NCI-H510A (cell line): ENCODE measurements at places on chromosomes 2 and 18.

DNA sequence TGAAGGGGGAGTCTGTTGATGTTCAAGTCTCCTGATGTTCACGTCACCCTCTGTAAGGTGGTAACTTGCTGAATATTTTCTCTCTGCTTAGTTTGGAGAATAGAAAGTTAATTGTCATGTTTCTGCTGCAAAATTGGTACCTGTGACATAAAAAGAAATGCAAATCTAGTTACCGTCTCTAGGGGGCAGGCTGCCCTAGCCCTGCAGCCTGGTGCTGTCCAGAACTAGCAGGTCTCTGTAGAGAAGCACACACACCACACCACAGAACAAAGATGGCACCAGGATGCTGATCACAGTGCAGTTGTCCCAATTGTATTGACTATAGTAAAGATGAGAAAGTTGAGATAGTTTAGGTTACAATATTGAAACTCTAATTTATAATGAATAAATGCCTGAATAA is 47.0 kb downstream of the SLC9A4 start:
- no peak for DNase-seq

GRCh38 chr2:309148-309953 is 21.5 kb upstream of the ALKAL2 start:
- no peak for DNase-seq

DNA sequence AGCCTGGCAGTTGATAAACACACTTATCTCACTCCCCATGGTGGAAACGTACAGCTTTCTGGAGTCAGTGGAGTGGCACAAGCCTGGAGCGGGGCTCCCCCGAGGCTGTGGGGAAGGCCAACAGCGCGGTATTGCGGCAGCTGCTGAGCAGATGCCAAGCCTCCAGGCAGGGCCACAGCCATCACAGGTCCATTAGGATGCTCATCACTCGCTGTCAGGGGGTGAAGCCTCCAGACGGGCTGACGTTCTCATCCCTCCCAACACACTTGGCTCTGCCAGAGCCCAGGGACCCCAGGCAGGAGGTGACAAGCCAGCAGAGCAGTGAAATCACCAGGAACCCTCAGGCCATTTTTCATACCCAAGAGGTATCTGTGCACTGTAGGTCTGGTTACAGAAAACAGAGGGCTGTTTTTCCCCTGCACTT is 529.2 kb upstream of the KLHL29 start:
- peak; percentile 13 for DNase-seq

DNA sequence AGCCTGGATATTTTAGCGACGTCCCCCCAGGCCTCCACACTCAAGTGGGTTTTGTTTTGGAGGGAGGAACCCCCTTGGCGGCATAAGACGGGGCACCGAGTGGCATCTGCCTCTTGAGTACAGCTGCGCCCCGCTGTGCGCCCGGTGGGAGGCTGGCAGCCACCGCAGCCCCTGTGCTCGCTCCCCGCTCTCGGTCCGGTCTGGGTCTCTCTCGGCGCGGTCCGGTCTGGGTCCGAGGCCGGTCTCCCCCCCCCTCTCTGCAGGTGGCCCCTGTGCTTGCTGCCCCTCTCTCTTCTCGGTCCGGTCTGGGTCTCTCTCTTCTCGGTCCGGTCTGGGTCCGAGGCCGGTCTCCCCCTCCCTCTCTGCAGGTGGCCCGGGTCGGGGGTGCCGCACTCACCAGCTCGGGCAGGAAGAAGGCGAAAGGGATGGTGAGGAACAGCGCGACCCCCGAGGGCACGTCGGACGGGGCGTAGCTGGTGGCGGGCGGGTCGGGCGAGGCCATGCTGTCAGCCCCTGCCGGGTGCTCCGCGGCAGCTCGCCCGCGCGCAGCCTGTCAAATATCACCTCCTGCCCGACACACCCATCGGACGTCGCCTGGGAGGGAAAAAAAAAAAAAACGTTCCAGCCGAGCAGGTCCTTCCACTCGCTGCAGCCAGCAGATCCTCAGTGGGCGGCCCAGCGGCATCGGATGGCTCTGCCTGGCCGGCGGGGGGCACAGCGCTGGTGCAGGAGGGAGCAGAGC is at the start of gene MALL:
MALL (minus strand) TSS at position 532 of the 742 bp plus-strand sequence; CDS start at position 502, 30 bp downstream.
- DNase-seq: peak; percentile 64

DNA sequence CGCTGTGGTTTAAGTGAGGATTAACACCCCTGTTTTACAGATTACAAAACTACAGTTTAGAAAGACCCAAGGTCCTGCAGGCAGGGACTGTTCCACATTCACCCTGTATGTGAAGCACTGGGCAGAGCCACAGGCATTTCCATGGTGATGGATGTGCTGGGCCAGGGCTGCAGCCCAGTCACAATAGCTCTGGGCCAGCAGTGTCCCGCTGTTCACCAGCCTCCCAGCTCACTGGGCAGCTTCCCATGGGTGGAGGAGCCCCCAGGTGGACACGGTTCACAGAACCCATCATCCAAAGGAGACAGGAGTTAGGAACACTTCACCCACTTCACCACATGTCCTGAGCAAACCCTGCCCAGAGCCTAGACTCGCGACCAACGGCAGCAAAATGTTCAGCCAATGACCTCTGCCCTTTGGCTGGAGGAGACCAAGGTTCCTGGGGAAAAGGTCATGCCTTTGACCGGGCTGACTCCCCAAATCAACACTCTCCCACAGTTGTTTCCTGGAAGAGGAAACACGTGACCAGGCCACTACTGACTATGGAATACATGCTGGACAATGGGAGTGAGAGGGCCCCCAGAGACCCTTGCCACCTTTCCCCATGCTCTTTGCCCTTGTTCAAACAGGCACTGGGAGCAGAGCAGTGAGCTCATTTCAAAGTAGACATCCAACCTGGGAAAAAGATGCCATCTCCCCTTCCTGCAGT is 28.0 kb upstream of the SLC35F6 start:
- DNase-seq: no peak

- DNase-seq: no peak
These were observed 219.6 kb downstream of the CD226 start for GRCh38 chr18:69727912-69728572.

DNA sequence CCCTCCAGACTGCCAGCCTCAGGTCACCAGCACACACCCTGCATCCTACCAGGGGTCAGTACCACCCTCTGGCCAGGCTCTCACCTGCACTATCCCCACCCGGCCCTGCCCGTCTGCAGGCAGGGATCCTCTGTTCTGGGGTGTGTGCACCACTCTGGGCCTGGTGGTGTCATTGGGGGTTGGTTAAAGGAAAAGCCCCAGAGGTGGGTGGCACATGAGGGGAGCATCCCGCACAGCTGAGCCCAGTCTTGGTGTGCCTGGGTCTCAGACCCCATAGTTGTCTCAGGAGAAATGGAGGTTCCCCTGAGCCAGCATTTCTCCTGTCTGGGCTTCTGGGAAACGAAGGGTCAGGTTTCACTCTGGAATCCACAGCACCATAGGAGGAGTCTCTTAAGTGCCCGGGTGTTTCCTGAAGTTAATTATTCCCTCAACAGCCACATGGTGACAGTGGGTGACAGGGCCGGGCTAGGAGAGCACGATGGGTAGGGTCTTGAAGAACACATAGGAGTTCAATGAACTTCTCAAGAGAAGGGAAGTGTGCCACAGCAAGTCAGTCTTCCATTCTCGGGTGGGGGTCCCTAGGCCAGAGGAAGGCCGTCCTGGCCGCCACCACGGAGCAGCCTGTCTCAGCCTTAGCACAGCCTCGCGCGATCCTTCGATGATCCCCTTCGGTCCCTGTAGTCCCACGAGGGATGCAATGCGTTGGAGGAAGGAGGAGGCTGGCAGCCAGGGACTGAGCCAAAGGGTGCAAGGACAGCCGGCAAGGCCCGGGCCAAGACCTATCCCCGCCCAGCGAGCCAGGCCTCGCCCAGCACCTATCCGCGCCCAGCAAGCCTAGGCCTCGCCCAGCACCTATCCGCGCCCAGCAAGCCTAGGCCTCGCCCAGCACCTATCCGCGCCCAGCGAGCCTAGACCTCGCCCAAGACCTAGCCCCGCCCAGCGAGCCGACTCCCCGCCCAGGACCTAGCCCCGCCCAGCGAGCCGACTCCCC is 1.1 kb upstream of the FARP2 start:
- DNase-seq: no peak

DNA sequence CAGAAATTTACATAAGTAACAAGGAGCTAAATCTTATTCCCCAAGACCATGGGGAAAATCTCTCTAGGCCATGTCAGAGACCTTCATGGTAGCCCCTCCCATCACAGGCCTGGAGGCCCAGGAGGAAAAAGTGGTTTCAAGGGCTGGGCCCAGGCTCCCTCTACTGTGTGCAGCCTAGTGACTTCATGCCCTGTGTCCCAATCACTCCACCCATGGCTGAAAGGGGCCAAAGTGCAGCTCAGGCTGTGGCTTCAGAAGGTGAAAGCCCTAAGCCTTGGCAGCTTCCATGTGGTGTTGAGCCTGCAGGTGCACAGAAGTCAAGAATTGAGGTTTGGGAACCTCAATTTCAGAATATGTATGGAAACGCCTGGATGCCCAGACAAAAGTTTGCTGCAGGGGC is 1612.7 kb upstream of the SLC39A10 start:
- DNase-seq: no peak

DNA sequence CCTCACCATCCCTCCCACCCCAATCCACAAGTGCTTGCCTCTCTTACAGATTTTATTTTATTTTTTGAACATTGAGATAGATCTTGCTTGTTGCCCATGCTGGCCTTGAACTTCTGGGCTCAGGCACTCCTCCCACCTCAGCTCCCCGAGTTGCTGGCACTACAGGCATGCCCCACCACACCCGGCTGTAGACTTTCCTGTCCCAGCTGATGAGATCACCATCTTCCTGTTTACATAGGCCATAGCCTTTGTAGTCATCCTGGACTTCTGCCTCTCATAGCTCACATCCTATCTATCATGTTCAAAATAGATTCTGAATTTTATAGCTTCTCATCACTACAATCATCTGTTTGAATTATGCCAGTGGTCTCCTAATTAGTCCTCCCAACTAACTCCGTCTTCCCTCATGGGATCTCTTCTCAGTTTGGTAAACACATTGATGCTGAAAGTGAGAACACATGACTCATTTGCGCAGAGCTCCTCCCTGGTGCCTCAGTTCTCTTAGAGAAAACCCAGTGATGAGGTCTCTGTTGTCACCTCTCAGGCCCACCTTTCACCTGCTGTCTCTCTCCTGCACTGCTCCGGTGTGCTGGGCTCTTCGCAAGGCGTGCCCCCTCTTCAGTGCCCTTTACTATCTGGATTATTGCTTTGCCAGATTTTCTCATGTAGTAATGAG is 243.0 kb downstream of the ZNF407 start:
- peak; percentile 51 for DNase-seq

DNA sequence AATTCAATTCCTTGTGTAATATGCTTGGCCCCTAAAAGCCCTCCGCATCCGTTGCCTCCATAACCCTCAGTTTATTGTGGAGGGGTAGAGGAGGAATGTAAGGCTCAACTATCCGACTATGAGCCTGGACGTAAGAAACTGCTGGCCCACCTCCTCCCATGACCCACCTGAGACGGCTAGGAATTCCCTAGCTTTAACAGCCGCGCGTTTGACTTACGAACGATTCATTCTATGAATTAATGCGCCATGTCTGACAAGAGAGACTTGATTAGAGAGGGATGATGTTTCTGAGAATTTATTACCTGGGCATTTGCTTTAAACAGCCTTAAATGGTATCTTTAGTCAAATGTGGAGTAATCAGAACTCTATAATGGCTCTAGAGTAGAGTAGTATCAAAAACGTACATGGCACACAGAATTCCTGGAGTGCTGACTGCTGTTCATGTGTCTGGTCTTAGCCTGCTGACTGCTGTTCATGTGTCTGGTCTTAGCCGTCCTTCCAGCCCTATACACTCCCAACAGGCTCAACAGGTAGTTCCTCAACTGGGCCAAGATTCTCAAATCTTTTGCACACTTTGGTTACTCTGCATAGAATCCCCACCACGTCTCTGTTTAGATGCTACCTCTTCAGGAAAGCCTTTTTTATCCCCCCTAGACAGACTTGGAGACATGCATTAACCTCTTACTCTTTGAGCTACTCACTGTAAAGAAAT is 899 bp upstream of the GFPT1 start:
- no peak for DNase-seq

DNA sequence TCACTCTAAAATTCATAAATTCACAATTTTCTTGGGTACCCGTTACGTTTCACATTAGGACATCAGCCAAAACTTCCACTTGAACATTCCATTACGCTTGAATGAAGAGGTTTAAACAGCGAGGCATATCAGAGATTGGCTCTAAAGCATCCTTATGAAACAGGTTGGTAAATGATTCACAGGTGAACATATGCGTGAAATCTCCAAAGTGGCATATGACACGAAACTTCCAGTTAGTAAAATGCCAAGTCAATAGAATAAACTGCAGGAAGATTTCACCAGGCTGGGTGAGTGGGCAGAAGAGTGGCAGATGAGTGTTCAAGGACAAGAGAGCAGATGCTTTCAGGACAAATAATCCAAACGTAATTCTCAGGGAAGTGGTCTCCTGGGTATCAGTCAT is 33.9 kb upstream of the GLS start:
- no peak for DNase-seq

DNA sequence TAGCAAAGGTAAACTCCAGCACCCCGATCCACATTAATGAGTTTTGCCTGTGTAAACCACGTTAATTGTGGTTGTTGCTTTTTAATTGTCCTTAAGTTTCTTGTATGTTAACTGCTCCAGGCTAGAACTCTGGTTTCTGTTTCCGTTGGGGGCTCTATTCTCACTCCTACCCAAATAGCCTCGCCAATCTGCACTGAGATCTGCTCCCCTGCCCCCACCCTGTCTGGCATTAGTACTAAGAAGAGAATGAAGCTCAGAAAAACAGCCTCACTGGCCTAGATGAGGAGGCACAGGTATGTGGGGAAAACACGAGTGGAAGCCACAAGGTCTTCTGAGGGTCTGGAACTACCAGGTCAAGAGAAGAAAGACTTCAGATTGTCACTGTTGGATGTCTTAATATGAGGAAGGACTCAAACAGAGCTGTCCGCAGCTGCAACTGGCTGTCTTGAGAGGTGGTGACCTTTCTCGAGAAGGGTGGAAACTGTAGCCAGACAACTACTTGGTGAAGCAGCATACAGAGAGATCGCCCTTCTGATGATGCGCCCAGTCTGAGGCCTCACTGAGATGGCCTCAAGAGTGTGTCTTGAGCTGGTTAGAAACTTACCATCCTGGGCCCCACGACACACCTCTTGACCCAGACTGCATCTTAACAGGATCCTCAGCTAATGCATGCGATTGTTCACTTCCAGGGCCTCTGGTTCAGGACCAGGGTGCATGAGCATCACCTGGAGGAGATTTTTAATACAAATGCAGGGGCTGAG is 73.1 kb downstream of the TGOLN2 start:
- DNase-seq: no peak

GRCh38 chr2:27152796-27153464 is 4.1 kb downstream of the TCF23 start:
- peak; percentile 71 for DNase-seq

GRCh38 chr18:56538746-56539145 is 99.6 kb downstream of the TXNL1 start:
- no peak for DNase-seq

DNA sequence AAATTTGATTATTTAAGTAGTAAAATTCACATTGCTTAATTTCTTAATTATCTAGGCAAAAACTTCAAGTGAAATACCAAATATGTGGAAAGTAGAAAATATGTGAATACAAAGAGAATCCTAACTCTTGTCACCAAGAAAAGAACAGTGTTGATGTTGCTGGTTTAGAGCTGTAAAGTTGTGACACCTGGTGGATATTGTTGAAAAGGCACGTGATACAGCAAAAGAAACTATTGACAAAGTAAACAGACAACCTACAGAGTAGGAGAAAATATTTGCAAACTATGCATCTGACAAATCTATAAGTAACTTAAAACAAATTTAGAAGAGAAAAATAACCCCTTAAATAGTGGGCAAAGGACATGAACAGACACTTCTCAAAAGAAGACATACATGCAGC is 25.6 kb upstream of the ZC3H15 start:
- DNase-seq: no peak

- no peak for DNase-seq
These were observed 701.8 kb downstream of the NR4A2 start for GRCh38 chr2:155630760-155631159.
